ENCODE measurements at places on chromosomes 1 and 21. TPM values are rescaled to one million over a fixed set of nuclear protein-coding genes. Genes with fewer than 3 reads are reported as not detected.

GRCh38 chr1:83927701-83928100, 71.2 kb downstream of the TTLL7 start:
- no peaks in the 10 kb centered on the region for H3K4me1 ChIP-seq
- no peak for DNase-seq
- H3K4me3 ChIP-seq: no peak overlapping the region

- H3K27ac ChIP-seq: no peak overlapping the region
- H3K36me3 ChIP-seq: no peaks in the 10 kb centered on the region
- H3K4me1 ChIP-seq: peaks cover 6% of the 10 kb centered on the region
- H3K4me3 ChIP-seq: no peak overlapping the region
Measured at GRCh38 chr1:221824025-221824424, 82.1 kb upstream of the DUSP10 start.

- DNase-seq: no peak
- H3K27me3 ChIP-seq: no peaks in the 10 kb centered on the region
- H3K27ac ChIP-seq: no peak overlapping the region
- no peaks in the 10 kb centered on the region for H3K4me1 ChIP-seq
- no peak overlapping the region for H3K4me3 ChIP-seq
Measured at GRCh38 chr1:43830802-43831201, 102.8 kb upstream of the ARTN start.

- DNase-seq: no peak
- no peak overlapping the region for H3K27ac ChIP-seq
- peaks cover 10% of the 10 kb centered on the region for H3K4me1 ChIP-seq
Measured at GRCh38 chr1:101006553-101006952, 19.0 kb downstream of the DPH5 start.

- no peaks in the 10 kb centered on the region for H3K27me3 ChIP-seq
- DNase-seq: no peak
- H3K4me3 ChIP-seq: no peak overlapping the region
- no peak overlapping the region for H3K27ac ChIP-seq
- no peaks in the 10 kb centered on the region for H3K36me3 ChIP-seq
Measured at GRCh38 chr1:193856261-193856660, 669.8 kb upstream of the B3GALT2 start.

DNA sequence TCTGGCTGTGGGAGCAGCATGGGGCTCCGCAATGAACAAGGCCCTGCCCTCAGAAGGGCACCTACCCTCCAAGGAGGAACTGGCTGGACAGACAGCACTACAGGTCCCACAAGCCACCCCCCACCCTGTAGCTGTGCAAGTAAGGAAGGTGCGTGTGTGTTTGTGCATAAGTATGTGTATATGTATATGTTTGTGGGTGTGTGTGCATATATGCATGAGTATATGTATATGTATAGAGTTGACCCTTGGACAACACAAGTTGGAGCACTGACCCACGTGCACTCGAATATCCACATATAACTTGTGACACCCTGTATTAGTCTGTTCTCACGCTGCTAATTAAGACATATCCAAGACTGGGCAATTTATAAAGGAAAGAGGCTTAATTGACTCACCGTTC, 22.6 kb upstream of the TENT5C start:
- no peaks in the 10 kb centered on the region for H3K27me3 ChIP-seq
- H3K36me3 ChIP-seq: no peaks in the 10 kb centered on the region
- no peak overlapping the region for H3K4me3 ChIP-seq
- no peak for DNase-seq

DNA sequence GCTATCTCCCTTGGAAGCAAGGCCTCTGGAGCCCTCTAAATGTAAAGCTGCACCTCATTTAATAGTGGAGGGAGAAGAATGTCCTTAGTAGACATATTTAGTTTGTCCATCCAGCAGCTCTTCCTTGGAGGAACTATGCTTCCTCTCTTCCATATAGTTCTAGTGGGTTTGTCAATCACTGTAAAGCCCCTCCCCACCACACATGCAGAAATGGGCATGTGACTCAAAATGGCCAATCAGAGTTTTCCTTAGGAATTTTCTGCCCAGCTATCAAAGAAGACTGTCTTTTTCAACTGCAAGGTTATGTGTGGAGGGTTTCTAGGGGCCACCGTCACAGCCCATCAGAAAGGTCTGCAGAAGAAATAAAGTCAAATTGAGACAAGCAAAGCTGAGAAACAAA, 175.5 kb downstream of the MIS18A start:
- no peak for DNase-seq
- no peak overlapping the region for H3K27ac ChIP-seq
- no peaks in the 10 kb centered on the region for H3K36me3 ChIP-seq
- no peaks in the 10 kb centered on the region for H3K4me1 ChIP-seq
- H3K27me3 ChIP-seq: no peaks in the 10 kb centered on the region

GRCh38 chr21:15754640-15755039, 24.9 kb downstream of the USP25 start:
- H3K27me3 ChIP-seq: no peaks in the 10 kb centered on the region
- H3K36me3 ChIP-seq: no peaks in the 10 kb centered on the region
- no peaks in the 10 kb centered on the region for H3K4me1 ChIP-seq
- H3K4me3 ChIP-seq: no peak overlapping the region
- DNase-seq: peak; percentile 27

DNA sequence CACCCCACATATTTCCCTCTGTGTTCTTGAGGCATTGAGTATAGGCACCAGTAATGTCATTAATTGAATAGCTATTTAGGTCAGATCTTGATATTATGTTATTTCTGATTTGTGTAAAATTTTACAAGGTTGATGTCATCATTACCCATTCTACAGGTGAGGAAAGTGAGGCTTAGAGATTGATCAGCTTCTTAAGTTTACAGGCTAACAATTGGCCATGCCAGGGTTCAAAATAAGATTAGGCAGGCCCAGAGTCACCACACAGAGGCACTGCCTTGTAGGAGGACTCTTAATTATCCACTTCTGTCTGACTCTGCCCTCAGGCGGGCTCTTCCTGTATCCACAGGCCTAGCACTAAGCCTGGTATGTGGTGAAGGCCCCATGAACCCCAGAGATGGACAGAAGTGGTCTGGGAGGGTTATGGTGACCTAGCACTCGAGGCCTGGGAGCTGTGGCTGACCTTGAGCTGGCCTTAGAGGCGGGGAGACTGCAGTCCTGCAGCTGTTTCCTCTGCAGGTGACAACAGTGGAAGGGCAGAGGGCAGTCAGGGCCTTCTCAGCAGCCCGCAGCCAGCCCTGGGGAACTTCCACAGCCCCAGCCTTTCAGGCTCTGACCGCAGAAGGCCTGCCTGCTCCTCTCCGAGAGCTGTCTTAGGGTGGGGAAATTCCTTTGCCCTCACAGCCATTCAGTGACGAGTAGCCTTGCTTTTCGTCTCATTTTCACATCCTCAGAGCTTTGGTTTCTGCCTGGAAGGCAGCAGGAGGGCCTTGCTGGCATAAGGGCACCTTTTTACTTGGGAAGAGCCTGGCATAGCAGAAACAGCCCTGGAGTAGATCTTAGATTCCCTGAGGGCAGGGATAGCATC, 12.2 kb downstream of the ZDHHC18 start:
- H3K27me3 ChIP-seq: no peaks in the 10 kb centered on the region
- H3K4me1 ChIP-seq: no peaks in the 10 kb centered on the region
- DNase-seq: no peak

DNA sequence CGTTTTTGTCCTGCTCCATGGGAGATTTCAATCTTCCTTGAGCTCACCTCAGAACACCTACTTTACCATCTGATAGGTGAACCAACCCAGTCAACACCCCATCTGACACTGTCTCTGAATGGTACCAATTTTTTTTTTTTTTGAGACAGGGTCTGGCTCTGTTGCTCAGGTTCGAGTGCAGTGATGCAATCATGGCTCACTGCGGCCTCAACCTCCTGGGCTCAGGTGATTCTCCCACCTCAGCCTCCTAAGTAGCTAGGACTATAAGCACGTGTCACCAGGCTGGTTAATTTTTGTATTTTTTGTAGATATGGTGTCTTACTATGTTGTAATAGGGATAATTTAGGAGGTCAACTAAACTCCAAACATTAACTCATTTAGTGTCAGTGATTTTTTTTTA, 36.3 kb downstream of the SPRTN start:
- peaks cover 10% of the 10 kb centered on the region for H3K4me1 ChIP-seq
- peaks cover 10% of the 10 kb centered on the region for H3K36me3 ChIP-seq
- no peak overlapping the region for H3K27ac ChIP-seq
- no peaks in the 10 kb centered on the region for H3K27me3 ChIP-seq

DNA sequence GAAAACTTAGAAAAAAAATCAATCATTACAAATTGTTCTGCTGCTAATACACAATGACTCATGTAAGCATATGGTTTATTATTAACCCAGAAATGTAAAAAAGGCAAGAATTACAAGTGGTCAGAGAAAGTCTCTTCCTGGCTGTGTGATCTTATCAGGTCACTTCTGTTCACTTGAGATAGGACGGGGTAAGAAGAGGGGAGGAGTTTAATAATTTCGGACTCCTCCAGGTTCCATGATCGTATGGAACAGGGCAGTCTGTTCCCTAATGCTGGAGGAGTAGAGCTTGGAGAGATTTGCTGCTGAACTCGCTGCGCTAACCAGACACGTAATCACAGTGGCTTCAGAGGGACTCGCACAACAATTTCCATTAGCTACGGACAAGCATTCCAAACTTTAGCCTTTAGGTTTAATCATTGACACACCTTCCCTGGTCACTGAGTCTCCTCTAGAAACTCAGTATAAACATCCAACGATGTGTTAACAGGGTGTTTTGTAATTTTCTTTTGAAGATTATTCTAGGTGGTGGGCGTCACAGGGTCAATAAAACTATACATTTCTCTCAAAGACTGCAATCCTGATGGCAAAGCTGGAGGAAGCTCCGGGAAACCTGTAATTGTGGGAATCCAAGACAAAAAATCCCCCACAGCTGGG, 1.3 kb downstream of the CRYZ start:
- H3K27me3 ChIP-seq: no peaks in the 10 kb centered on the region
- peak overlapping the region; percentile 86 for H3K4me3 ChIP-seq
- peaks cover 3% of the 10 kb centered on the region for H3K36me3 ChIP-seq
- DNase-seq: no peak
- H3K4me1 ChIP-seq: peaks cover 21% of the 10 kb centered on the region
- no peak overlapping the region for H3K27ac ChIP-seq

DNA sequence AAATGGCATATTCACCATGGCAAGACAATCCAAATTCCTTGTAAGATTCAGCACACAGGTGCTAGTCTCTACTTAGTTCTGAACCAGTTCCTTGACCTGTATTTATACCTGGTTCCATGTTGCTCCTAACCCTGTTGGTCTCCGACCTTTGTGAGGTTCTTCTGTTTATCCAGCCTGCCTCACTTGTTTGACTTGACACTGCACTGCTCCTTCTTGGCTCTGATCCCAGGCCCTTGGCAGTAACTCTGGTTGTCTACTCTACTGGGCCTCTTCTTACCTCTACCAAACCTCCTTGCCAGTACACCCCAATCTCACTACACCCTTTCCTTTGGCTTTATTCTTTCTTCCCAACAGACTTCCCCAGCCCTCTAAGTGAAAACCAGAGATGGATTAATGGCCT, 419.4 kb upstream of the USP24 start:
- H3K27ac ChIP-seq: no peak overlapping the region
- no peaks in the 10 kb centered on the region for H3K27me3 ChIP-seq
- DNase-seq: no peak
- H3K4me3 ChIP-seq: no peak overlapping the region
- no peaks in the 10 kb centered on the region for H3K36me3 ChIP-seq

DNA sequence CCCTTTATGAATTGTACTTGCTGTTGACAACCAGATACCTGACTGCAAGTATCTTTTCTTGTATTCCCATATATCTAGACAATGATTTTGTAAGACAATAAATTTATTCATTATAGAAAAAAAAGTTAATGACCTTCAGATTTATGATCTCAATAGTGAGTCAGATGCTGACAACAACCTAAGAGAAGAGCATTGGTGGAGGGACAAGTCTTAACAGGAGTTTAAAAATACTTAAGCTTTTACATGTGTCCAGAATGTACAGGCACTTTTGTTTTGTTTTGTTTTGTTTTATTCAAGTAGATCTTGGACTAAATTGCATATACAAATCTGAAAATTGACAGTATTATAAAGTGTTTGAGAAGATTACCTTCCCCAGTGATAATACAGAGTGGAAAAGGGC, 1544.6 kb upstream of the B3GALT2 start:
- DNase-seq: no peak
- H3K4me3 ChIP-seq: no peak overlapping the region
- no peaks in the 10 kb centered on the region for H3K27me3 ChIP-seq
- H3K4me1 ChIP-seq: no peaks in the 10 kb centered on the region
- H3K27ac ChIP-seq: no peak overlapping the region
- H3K36me3 ChIP-seq: no peaks in the 10 kb centered on the region

DNA sequence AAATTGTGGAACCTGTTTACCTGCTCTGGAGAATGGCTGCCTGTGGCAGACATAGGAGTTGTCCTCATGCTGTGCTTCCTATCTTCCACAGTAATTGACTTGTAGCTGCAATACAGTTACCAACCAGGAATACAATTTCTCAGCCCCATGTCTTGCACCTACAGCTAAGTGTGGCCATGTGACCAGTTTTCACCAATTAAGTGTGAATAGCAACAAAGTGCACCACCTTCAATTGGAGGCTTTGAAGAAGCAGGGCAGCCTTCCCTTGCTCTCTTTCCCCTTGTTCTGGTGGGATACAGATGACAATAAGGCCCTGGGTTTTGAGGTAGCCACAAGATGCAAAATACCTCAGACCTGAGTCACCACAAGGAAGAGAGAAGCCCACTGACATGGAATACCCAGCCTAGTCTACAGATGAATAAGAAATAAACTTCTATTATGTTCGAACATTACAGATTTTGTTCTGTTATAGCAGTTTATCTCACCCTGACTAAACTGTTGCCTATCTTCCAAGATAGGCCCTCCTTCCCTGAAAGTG, 70.2 kb upstream of the S1PR1 start:
- peak overlapping the region; percentile 78 for H3K27ac ChIP-seq
- no peaks in the 10 kb centered on the region for H3K27me3 ChIP-seq

DNA sequence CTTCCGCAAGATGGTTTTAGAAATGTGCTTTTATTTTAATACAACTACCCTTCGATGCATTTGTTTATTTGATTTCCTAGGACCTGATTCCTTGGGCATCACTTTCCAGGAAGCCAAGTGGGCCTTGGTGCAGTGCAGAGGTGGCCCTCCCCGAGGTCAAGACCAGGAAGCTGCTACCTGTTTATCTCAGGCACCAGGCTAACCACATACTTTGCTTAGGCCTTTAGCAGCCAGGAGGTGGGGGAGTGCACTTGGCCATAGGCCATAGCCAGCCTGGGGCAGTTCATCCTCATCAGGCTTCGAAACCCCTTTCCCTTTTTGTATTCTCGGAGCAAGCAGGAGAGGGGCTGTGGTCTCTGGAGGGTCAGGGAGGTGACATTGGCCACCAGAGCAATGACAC, 45.4 kb downstream of the SMYD2 start:
- peaks cover 20% of the 10 kb centered on the region for H3K4me1 ChIP-seq
- DNase-seq: no peak
- H3K27me3 ChIP-seq: no peaks in the 10 kb centered on the region
- H3K4me3 ChIP-seq: no peak overlapping the region
- peak overlapping the region; percentile 82 for H3K27ac ChIP-seq

Gene TAS1R1
- total RNA-seq: not detected

Gene CRP
- total RNA-seq: not detected

Gene TMPRSS2
- total RNA-seq: not detected

Gene OR2L2
- total RNA-seq: not detected

Gene ZNF436
- total RNA-seq: 52.1 TPM
